DMS 273 treated with DMSO at 0.1 percent for 48 hours (cell line): ENCODE measurements at places on chromosomes 2 and 18.

GRCh38 chr2:77161009-77161408, 361.2 kb downstream of the LRRTM4 start:
- no peak for DNase-seq

DNA sequence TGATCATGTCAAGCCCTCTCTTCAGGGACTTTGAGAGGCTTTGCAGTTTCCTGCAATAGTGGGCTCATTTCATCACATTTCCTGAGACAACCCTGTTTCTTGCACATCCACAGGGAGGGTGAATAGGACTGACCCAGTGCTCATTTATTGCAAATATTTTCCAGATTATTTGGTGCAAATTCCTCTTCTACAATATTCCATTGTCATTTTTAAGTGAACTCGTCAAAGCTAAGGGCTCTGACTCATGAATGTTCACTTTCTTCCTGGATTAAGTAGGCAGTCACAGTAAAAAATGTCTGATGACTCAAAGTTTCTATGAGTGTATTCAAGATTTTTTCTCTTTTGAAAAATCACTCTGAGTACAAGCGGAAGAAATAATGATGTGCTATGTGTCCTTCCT, 225.5 kb upstream of the GALNT5 start:
- no peak for DNase-seq

GRCh38 chr2:48174503-48174902, 268.2 kb upstream of the FBXO11 start:
- no peak for DNase-seq

DNA sequence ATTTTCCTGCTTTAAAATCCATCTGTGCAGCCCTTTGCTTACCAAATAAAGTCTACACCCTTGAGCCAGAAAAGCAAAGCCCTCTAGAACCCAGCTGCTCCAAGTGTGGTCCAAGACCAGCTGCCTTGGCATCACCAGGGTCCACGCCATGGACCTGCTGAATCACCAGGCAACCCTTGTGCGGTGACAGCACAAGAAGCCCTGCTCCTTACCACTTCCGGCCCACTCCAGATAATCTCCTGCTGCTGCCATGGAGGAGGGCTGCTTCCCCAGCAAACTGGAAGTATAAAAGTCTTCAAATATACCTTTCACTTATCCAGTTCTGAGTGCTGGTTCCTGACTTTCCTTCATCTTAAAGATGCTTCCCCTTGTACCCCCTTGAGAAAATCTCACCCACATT, 106.0 kb upstream of the PKDCC start:
- no peak for DNase-seq

DNA sequence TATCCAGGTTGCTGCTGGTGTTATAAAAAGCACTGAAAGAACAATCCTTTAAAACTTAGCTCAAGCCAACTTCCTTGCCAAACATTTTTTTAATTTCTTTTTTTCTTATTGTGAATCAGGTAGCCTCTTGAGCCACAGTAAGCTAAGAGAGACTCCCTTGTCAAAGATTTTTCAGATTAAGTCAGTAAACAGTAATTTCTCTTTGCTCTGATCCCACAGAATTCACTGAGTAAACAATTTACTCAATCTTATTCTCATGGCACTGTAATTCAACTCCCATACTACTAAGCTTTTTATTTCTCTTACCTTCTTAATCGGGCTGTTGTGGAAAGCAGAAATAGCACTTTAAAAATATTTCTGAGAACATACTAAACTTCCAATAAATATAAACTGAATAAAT, 82.7 kb downstream of the C2orf74 start:
- DNase-seq, result no peak

GRCh38 chr2:85130407-85130806, 2.8 kb upstream of the TCF7L1 start:
- no peak for DNase-seq

DNA sequence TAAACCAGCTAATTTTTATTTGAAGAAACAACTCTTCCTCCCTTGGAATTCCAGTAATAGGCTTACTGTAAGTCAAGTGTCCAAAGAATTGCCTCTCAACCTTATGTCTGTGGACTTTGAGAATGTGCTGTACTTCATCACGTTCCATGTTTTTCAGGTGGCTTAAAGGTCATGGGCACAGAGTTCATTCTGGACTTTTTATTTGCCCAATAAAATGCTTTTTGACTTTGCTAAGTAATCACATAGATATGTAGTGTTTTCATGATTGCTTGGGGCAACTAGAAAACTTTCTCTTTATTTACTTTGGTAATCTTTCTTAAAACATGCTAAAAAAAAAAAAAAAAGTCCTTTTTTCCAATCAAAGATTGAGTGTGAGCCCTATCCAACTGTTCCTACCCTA, 10.4 kb upstream of the DNAH7 start:
- no peak for DNase-seq

- DNase-seq, result no peak
Measured at GRCh38 chr2:204869132-204869823, 324.0 kb downstream of the PARD3B start.

GRCh38 chr18:32735781-32736180, 37.0 kb downstream of the KLHL14 start:
- DNase-seq, result no peak

- DNase-seq, result no peak
Measured at GRCh38 chr2:162252153-162252552, 8.9 kb upstream of the FAP start.

DNA sequence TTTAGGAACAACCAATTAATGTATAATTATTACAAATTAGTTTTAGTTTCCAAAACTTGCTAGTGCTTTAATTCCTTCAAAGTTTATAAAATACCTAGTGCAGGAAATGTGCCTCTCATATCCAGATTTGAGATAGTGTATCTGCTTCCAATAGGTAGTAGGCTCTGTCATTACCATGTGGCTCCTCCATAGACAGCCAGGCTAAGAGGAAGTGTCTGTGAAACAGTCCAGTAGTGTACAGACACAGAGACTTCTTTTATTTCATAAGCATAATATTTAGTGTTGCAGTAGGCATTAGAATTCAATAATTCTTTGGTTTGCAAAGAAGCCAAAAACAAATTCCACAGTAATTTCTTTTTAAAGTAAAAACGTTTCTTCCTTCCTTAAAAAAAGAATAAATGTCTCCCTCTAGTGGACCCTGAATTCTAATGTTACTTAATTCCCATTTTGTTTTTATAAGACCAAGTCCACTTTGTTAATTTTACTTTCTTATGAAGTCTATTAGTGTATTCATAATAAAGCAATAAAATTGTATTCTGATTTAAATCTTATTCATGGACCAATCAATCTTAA, 101.2 kb downstream of the NEB start:
- DNase-seq, result no peak

DNA sequence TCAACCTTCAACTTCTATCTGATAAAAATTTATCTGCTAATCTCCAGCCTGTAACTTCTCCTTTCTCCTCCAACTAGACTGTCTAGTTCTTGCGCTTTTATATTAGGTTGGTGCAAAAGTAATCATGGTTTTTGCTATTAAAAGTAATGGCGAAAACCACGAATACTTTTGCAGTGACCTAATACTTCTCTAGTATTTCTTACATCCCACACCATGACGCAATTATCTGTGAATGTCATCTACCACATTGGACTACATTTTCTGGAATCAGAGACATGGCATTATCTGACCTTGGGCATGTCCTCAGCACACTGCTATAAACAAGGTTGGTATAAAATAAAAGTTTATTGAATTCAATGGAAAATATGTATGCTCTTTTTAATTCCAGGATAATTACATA, 370.2 kb upstream of the LYPD1 start:
- DNase-seq, result no peak

GRCh38 chr18:46156124-46156745, 52.0 kb downstream of the HAUS1 start:
- no peak for DNase-seq

- DNase-seq, result no peak
Measured at GRCh38 chr18:49757513-49758262, 55.6 kb downstream of the ACAA2 start.

- no peak for DNase-seq
Measured at GRCh38 chr2:114762376-114762775, 319.9 kb downstream of the DPP10 start.

DNA sequence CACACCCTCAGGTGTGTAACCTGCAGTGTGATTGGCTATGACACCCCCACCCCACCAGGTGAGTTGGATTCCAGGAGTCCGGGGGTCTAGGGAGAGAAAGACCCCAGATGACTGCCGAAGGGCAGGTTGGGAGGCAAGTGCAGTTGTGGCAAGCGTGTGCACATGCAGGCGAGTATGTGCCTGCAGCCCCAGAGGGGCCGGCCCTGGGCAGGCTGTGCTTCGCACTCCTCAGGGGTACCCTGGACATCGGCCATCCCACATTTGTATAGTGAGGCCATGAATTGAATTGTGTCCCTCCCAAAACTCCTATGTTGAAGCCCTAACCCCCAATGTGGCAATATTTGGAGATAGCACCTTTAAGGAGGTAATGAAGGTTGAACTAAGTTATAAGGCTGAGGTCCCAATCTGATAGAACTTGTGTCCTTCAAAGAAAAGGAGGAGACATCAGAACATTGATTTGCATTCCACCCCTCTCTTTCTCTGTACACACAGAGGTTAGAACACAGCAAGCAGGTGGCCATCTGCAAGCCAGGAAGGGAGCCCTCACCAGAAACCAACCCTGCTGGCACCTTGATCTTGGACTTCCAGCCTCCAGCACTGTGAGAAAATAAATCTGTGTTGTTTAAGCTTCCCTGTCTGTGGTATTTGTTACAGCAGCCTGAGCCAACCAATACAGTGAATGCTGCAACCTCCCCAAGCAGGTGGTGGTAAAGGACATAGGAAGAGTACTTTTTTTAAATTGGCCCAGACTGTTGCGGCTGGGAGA, 241.8 kb downstream of the TFCP2L1 start:
- DNase-seq, result no peak

DNA sequence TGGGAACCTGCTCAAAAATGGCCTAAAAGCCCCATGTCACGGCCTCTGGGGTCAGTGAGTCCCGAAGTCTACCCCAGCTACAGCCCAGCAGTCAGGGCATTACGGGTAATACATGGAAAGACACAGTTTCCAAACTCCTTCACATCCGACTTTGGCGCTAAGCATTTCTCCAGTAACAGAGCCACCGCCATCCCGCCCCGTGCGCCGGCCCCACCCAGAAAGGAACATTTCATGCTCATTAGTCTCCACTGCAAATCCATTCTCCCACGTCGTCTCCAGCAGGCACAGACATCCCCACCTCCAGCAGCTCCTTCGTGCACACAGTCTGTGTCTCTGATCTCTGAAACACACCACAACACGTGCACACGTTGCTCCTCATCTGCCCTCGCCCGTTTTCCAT, 509.2 kb upstream of the ID2 start:
- DNase-seq, result no peak

DNA sequence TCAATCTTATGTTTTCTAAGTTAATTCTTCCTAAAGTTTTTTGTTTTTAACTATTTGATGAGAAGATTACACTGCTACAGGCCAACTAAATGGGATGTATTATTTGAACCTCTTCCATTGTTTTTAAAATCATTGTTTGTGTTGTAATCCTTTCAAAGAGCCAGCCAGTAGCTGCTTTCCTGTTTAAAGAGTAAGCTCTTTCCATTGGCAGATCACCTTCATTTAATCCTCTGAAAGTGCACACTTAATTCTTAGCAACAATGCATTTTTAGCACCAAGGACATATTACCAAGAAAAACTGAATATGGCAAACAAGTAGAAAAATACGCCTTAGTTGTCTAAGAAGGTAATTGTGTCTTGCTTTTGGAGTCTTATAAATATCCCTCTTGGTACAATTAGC, 54.0 kb downstream of the MEIS1 start:
- DNase-seq, result no peak

GRCh38 chr2:232336981-232337720, 41.4 kb upstream of the ALPP start:
- no peak for DNase-seq

GRCh38 chr2:88081924-88082608, 14.4 kb downstream of the SMYD1 start:
- DNase-seq, result no peak

DNA sequence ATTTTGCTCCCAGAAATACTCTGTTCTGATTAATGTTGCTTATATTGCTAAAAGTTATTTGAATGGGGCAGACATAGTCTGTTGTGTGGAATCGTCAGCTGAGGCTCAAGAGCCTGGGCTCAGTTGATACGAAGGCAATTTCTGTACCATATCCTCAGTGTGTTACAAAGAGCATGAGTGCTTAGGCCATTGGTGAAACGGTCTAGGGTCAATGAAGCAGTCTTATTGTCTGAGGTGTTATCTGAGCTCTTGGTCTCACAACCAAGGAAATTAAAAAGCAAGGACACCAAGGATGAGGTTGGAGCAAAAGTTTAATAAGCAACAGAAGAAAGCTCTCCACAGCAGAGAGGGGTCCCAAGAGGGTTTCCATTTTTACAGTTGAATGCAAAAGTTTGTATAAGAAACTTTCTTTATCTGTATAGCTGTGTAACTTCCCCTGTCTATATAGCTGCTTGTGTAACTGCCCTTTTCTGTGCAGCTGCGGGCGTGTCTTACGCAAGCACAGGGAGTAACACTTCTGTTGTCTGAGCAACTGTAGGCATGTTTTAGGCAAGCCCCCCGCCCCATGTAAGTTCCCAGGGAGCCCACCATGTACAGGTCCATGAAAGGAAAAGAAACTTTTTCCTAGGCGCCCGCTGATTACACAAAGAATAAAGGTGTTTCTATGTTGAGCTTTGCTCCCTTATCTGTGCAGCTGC, 40.6 kb upstream of the DSC1 start:
- no peak for DNase-seq

DNA sequence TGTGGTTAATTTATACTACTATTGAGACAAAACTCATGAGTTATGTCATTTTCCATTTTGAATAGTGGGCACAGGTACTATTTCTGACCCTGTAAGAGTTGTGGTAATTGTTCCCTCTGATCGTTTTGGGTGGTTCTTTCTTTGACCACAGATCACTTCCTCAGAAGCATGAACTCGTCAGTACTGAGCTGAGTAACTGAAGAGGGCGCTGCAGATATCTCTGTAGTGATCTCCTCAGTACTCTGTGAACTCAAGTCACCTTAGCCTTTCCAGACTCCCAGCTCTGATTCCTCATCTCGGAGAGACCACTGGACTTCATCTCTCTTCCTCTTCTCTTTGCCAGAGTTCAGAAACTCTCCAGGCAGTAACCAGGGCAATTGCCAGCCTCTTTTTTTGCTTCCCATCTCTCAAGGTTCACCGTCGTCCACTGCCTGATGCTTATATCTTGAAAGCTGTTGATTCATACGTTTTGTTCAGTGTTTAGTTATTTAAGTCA, 9.4 kb upstream of the IL1RL1 start:
- no peak for DNase-seq
